Effector CD4-positive, alpha-beta T cell (primary cell): ENCODE measurements at places on chromosomes 5 and 9.

- no peak for DNase-seq
Observed at GRCh38 chr9:18404434-18405029, 69.4 kb upstream of the ADAMTSL1 start.

DNA sequence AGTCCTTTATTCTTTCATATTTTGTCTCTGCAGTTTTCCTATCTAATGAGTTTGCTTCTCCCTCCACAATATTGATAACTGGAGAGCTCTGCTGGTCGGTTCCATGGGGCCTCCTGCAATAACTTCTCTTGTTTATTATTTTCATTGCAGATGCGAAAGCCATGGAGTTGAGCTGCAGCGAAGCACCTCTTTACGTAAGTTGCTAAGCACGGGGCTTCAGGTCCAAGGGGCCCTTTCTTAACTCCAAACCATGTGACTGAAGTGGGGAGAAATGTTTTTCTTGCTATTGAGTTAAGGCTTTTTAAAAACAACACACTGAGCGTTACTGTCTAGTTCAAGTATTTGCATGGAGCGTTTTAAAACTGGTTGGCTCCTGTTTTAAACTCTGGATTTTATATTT is 58.7 kb downstream of the ARHGEF28 start:
- DNase-seq, result no peak

DNA sequence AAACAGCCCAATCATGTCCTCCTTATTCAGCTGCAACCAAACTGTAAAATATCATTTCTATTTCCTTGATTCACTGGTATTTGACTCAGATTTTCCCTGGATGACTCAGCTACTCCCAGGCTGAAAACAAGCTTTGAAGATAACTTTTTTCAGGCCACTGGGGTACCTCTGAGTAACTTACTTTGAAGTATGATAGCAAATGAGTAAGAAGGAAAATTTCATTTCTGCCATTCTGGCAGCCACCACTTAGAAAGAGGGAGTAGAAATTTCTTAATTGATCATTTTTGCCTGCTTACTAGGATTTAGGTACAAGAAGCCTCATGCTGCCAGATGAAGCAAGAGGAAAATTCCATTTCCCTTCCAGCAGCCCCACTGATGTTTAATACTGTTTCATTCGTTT is 247.4 kb downstream of the PRELID2 start:
- DNase-seq, result no peak

- DNase-seq, result no peak
Observed at GRCh38 chr9:126676685-126677143, 63.0 kb downstream of the LMX1B start.

DNA sequence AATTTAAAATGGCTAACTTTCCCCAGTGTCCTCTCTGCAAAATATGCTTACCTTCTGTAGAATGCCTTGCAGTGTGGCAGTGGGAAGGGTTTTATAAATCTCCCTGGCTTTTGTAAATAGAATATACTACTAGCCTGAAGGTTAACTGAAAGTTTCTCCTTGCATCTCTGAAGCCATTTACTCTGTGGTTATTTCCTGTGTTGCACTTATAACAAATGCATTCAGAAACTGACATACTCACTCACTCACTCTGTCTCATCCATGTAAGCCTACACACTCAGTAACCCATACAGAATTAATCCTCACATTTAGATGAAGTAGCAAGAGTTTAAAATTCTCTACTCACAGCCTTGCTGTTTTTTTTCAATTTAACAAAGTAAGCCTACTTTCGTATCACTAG is 87.1 kb upstream of the SH3GL2 start:
- DNase-seq, result no peak

DNA sequence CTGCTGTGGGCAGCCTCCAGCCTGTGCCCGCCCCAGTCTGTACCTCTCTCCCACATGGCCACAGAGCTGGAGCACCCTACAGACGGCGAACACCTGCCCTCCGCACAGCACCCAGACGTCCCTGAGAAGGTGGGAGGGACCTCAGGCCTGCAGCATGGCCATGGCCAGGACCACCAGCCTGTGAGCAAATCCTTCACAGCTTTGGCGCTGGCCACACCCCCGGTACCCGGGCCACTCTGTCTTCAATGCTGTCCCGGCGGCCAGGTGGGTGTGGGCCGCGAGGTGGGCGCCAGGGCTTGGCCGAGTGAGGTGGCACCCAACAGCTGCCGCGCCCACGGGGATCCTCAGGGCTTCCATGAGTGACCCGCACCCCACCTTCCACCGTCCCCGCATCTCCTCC is 18.7 kb downstream of the NOTCH1 start:
- DNase-seq, result no peak

DNA sequence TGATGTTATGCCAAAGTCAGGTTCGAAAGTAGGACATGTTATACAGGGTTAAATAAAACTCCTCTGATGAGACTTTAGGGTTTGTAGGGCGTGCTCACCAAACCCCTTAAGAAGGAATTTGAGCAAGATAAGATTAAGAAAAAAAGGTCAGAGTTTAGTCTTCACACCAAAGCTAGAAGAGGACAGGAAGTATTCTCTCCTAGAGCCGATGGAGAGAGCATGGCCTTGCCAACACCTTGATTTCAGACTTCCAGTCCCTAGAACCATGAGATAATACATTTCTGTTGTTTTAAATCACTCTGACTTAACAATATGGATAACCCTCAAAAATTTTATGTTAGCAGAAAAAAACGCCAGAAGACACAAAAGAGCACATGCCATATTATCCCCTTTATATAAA is 16.3 kb upstream of the PLCXD3 start:
- no peak for DNase-seq

- DNase-seq, result no peak
Observed at GRCh38 chr5:149037817-149038216, 25.0 kb downstream of the SH3TC2 start.

DNA sequence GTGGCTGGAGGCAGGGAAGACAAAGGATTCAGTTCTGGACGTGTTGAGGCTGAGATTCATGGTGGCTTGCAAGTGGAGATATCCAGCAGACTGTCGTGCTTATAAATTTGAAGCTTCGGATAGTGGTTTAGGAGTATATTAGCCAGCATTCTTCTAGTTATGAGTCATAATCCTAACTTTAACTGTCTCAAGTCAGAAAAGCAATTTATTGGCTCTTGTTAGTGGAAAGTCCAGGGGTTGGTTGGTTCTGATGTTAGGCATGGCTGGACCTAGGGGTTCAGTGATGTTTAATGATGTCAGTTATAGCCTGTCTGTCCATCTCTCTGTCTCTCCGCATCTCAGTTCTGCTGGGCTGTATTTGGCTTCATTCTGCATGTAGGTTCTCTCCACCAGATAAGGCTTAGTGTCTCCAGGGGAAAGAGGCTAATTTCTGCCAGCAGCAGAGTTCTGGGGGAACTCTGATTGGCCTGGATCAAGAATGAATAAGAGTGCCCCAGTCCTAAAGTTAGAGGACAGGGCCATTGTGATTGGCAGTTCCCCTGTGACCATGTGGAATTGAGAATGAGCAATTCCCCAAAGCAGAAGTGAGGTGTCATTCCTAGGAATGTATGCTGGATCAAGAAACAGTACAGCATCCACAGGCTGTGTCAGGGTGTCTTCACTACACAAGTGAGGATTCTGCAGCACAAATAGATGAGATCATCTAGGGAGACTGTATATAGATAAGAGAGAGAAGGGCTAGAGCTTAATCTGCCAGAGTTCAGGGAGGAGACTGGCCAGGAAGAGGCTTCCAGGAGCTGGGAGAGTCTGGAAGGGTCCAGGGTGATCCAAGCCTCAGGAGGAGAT is 72.9 kb upstream of the SHB start:
- DNase-seq, result no peak

- no peak for DNase-seq
Observed at GRCh38 chr5:92941806-92942205, 639.2 kb downstream of the NR2F1-AS1 start.

GRCh38 chr5:136674178-136674577 is 308.8 kb upstream of the TRPC7 start:
- no peak for DNase-seq

GRCh38 chr5:68432682-68433081 is 217.1 kb downstream of the PIK3R1 start:
- peak; percentile 36 for DNase-seq

DNA sequence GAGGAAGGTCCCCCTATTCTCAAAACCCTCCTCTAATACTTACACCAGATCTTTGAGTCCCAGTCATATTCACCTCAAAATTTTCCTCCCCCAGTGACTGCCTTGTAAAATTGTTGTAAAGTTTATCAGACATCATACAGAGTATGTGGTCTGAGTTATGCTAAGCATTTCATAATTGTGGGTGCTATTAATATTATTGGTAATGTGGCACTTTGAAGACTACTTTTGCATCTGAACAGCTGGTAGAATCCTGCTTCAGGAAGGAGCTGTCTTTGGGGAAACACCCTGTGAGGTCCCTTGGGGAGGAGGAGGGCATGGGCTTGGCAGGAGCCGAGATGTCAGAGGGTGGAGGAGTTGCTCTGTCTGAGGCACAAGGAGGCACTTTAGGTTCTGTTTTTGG is 164.9 kb upstream of the ZNF618 start:
- no peak for DNase-seq

- no peak for DNase-seq
Observed at GRCh38 chr9:111427186-111427585, 57.0 kb downstream of the ECPAS start.

DNA sequence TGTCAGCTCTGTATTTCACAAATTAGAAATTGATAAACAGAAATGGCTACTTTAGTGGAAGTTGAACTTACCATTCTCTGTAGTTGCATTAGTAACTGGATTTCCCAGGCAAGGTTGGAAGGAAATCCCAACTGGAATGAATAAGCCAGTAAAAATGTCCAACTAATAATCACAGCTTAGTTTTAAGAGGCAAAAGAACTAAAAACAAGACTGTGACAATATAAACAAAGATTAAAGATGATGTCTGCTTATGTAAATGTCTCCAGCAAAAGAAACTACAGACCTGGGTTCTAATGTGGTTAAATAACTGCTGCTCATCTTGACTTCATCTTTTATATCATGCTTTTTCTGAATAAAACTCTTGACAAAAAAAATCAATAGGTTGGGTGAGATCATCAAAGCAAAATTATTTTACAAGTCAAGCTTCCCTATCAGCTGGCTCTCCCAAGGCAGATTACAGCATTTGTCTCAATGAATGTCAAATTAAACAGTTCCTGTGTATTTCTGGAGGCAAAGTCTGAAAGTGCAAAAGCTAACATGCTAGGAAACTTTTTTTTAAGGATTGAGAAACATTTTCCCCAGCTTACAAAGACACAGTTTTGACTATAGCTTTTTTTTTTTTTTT is 62.3 kb upstream of the HMHB1 start:
- DNase-seq, result no peak

GRCh38 chr5:116702776-116703175 is 128.2 kb upstream of the SEMA6A start:
- DNase-seq, result no peak

GRCh38 chr9:123678038-123678877 is 251.7 kb downstream of the DENND1A start:
- no peak for DNase-seq

DNA sequence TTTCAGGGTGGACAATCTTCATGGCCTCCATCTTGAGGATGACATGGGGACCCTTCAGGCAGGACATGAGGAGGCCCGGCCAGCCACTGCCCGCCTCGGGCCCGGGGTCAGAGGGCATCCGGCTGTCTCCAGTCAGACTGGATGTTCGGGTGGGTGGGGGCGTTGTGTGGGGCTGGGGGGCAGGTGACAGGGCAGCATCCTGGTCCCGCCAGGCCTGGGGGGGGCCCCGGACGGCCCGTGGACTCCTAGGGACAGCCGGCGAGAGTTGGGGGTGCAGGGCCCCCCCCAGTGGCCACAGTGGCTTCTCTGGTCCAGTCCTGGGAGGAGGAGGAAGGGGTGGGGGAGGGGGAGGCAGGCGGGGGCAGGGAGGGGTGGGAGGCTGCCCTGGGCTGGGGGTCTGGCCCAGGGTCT is 940 bp downstream of the RNF208 start:
- DNase-seq, result no peak

DNA sequence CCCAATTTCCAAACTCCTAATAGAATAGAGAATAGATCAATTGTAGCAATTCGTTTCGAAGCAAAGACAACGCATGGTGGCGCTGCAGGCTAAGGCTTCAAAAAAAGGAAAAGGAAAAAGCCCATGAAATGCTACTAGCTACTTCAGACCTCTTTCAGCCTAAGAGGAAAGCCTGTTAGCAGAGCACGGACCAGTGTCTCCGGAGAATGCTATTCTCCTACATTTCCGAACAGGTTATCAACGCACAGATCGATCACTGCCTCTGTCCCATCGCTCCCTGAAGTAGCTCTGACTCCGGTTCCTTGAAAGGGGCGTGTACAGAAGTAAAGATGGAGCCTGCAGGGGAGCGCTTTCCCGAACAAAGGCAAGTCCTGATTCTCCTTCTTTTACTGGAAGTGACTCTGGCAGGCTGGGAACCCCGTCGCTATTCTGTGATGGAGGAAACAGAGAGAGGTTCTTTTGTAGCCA is at the start of gene PCDHB15:
Gene PCDHB15, plus strand, starts transcription at position 146 of the 468 bp plus-strand sequence. Its CDS starts 184 bp downstream, at position 330.
- no peak for DNase-seq

DNA sequence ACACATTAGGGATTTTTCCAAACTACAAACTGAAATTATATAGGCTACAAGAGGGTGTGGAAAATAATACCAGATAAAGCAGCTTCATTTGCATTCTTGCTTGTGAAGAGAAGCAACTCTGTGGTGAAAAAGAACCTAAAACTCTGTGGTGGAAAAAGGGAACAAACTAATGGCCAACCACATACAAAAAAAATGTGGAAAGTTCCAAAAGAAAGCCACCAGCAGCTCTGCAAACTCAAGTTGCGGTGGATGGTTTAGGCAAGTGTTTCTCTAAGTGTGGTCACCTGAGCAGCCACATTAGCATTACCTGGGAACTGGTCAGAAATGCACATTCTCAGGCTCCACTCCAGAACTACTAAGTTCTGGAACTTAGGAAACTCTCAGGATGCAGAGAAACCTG is 586.4 kb downstream of the ACTL7B start:
- DNase-seq, result no peak

GRCh38 chr9:73577848-73578247 is 426.2 kb downstream of the ANXA1 start:
- no peak for DNase-seq

DNA sequence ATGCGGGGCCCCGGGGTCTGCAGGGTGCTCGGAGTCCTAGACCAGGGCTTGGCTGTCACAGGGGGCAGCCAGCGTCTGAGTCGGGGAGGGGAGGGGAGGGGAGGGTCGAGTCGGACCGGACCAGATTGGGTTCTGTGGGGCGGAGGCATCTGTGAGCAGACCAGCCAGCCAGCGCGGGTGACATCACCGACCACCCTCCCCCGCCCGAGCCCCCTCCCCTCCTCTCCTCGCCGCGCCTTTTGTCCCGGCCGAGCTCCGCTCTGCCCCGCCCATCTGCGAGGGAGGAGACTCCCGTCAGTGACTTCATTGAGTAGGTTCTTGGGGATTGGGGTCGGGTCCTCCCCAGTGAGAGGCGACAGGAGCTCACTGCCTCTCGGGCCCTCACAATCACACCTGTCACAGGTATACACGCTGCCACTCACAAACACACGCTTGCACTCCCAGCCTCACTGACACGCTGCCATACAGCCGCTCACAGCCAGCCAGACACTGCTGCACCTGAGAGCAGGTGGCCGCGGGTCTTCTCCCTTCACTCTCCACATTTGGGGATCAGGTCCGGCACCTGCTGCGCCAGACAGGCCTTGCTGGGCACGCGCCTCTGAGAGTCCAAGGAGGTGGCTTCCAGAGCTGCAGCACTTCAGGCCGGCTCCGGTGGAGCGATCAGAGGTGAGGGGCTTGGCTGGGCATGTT is 546 bp downstream of the DNAJB5 start:
- DNase-seq, result peak; percentile 33
